AG10803 (cell line): ENCODE measurements at places on chromosomes 12 and 14.
A peak's percentile ranks its signal among the peaks of the same experiment; 100 is the strongest.

- no peak for DNase-seq
These were observed 342.9 kb downstream of the PAWR start for GRCh38 chr12:79347866-79348265.

DNA sequence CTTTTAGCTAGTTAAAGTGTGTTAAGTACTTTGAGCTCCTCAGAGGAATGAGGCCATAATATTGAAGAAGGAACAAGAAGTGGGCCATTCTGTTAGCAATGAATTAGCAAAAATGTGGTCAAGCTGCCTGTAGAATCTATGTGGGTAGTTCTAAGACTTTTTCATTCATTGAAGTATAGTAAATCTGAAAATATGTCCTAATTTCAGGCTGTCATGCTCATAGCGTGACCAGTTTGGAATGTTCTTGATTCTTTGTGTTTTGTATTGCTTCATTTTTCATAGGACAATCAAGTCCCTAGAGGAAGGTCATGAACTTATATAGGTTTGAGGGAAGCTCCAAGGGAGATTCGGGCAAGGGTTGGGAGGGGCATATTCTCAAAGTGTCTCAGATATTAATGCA is 11.4 kb downstream of the ATP23 start:
- no peak for DNase-seq

DNA sequence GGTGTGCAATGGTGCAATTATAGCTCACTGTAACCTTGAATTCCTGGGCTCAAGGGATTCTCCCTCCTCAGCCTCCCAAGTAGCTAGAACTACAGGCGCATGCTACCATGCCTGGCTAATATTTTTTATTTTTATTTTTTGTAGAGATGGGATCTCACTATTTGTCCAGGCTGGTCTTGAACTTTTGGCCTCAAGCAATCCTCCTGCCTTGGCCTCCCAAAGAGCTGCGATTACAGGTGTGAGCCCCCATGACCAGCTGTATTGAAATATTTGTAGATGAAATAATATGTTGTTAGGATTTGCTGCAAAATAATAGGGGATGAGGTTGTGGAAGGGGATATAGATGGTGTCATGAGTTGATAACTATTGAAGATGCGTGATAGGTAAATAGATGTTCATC is 4.9 kb downstream of the KLHL28 start:
- no peak for DNase-seq

DNA sequence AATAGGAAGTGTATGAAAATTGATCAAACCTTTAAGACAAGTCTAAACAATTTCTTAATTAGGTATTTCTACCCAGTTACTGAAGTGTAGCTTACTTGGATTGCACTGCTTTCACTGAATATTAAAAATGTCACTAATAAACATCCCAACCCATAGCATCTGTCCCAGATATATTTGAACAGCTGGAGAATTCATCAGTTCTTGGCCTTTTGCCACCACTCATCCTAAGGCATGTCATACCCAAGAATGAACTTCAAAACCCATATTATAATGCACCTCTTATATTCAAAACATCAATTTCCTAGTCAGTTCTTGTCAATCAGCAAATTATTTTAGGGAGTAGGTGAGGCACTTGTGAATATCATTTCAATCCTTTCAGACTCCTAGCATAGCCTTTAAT is 392.3 kb downstream of the PAWR start:
- DNase-seq, result no peak

DNA sequence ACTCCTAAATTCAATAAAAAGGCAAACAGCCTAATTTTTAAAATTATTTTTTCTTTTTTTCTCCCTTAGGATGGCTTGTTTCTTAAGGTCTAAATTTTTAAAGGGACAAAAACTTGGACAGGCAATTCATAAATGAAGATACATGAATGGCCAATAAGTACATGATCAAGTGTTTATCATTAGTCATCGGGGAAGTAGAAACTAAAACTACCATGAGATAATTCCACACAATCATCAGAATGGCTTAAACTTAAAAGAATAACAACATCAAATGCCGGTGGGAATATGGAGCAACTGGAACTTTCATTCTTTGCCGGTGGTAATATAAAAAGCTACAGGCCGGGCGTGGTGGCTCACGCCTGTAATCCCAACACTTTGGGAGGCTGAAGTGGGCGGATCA is 29.1 kb downstream of the MOK start:
- DNase-seq, result no peak

- no peak for DNase-seq
These were observed 395.0 kb downstream of the EGLN3 start for GRCh38 chr14:33555710-33556350.

DNA sequence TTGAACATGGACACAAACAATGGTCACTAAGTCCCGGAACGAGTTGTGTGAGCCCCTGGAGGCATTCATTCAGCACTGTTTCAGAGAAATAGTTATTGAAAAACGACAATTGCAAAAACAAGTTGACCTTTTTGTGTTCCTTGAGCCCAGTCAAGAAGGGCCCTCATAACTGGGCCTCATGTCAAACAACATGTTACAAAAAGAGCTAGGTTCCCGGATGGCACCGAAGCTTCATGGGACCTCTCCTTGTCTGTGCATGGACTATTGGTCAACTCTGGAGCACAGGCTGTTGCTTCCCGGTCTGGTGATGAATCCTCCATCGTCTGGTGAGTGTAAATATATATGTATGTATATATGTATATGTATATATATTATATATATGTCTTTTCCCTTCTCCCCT is 176.6 kb downstream of the ALG10 start:
- no peak for DNase-seq

DNA sequence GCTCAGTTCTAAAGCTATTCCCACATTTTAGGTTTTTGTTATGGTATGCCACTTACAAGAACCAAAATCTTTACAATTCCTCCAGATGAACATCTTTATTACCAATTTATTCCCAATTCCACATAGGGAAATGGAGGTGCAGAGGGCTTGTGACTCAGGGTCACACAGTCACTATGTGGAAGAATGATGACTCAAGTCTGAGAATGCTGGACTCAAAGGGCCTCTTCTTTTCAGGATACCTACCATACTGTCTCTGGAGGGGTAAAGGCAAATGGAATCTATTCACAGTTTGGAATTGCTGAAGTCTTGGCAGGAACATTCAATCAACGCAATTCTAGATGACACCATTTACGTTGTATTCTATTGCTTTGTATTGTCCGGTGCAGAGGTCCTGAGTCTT is 48.2 kb upstream of the MANSC4 start:
- DNase-seq, result peak; percentile 6

GRCh38 chr14:53564870-53565269 is 391.8 kb downstream of the BMP4 start:
- DNase-seq, result no peak

GRCh38 chr12:53991077-53991460 is 6.1 kb downstream of the HOXC10 start:
- peak; percentile 92 for DNase-seq

DNA sequence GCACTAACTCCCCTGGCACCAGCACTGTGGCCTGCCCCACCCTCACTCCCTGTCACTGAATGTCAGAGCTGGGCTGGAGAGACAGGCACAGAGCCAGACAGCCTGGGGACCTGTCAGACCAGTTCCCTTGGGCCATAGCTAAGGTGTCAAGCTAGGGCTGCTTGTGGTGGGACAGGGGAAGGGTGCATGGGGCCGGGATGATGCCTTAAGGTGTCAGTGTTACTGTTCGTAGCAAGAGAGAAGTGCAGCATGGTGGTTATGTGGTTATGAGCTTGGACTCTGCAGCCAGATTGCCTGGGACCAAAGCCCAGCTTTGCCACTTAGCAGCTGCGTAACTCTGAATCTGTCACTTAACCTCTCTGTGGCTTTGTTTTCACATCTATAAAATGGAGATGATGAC is 3.8 kb downstream of the RAPGEF3 start:
- no peak for DNase-seq

DNA sequence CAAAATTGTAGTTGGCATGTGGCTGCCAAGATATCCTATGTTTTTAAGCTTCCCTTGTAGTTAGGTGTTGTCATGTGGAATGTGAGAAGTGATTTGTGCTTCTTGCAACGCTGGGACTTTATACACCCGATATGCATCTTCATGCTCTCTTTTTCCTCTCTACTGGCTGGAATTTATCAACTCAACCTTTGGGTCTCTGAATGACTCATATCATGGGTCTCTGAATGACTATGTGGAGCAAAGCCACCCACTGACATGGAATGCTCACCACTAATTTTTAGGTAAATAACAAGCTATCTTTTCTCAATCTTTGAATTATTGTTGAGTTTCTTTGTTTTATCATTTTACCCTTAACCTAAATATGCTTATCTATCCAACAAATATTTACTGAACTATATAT is 144.6 kb downstream of the ATP23 start:
- DNase-seq, result no peak

- DNase-seq, result no peak
These were observed 117.6 kb downstream of the NCOR2 start for GRCh38 chr12:124449623-124450375.

DNA sequence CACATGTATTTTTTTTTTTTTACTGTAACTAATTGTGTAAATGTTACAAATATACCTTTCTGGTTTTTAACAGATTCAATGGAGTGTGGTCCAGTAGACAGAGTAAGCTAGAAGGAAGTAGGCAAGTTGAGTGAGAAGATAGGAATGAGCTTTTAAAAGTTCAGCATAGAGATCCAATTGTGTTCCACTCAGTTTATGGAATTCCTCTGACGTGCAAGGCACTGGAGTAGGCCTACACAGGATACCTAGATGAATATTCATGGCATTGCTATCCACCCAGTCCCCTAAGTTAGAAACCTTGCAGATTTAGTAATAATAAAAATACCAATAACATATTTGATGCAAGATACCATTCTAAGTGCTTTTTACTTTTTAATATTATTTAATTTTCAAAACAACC is 225.6 kb upstream of the ARID2 start:
- DNase-seq, result no peak
